ENCODE measurements at places on chromosomes 4 and X. TPM values are rescaled to one million over a fixed set of nuclear protein-coding genes. Genes with fewer than 3 reads are reported as not detected.

SLC10A7 gene
- total RNA-seq, result 26.6 TPM

HMX1 gene
- total RNA-seq, result not detected

LEF1 gene
- total RNA-seq, result not detected

CNKSR2 gene
- total RNA-seq, result not detected

GCNA gene
- total RNA-seq, result 5.4 TPM

LRPAP1 gene
- 15.3 TPM for total RNA-seq

XAGE2 gene
- not detected for total RNA-seq

GRPR gene
- total RNA-seq, result 0.45 TPM

CLDN34 gene
- not detected for total RNA-seq

ARAF gene
- total RNA-seq, result 16.5 TPM

PAGE5 gene
- total RNA-seq, result not detected

TMEM144 gene
- not detected for total RNA-seq

AIMP1 gene
- 38.7 TPM for total RNA-seq

IRF2 gene
- 35.5 TPM for total RNA-seq

SLC2A9 gene
- 0.72 TPM for total RNA-seq

FRG2 gene
- not detected for total RNA-seq

ANXA10 gene
- not detected for total RNA-seq

MTNR1A gene
- total RNA-seq, result not detected

CPZ gene
- total RNA-seq, result not detected

SASH3 gene
- 63.0 TPM for total RNA-seq

PGAM4 gene
- total RNA-seq, result not detected

FAM53A gene
- total RNA-seq, result 1.5 TPM

RAI2 gene
- total RNA-seq, result not detected

SRPX gene
- not detected for total RNA-seq

DKK2 gene
- total RNA-seq, result not detected

RASL11B gene
- total RNA-seq, result not detected

GDI1 gene
- total RNA-seq, result 88.3 TPM

AKAP14 gene
- total RNA-seq, result not detected

GUCY1B1 gene
- 3.2 TPM for total RNA-seq

CTAG1A gene
- not detected for total RNA-seq

SFRP2 gene
- total RNA-seq, result not detected

LIMCH1 gene
- total RNA-seq, result not detected

AR gene
- total RNA-seq, result 0.25 TPM

KCND1 gene
- total RNA-seq, result 2.6 TPM

RHOXF2 gene
- total RNA-seq, result not detected

UTP14A gene
- total RNA-seq, result 14.0 TPM
